Activated CD8-positive, alpha-beta memory T cell treated with anti-CD3 and anti-CD28 coated beads for 4 hours (primary cell): ENCODE measurements at places on chromosomes 13 and 19.

DNA sequence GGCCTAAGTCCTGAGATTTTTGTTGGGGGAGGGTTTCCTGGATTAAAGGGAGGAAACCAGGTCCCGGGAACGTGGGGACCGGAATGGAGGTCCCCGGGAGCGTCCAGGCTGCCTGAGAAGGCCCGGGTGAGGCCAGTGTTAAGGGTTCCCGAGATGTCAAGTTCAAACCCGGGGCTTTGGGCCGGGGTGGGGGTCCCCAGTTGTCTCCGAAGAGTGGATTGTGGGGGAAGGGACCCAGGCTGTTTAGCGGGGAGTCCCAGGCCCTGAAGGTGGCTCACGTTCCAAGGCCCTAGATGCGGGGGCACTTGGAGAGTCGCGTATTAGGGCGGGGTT, 262 bp downstream of the COX7A1 start:
- no peak for DNase-seq

DNA sequence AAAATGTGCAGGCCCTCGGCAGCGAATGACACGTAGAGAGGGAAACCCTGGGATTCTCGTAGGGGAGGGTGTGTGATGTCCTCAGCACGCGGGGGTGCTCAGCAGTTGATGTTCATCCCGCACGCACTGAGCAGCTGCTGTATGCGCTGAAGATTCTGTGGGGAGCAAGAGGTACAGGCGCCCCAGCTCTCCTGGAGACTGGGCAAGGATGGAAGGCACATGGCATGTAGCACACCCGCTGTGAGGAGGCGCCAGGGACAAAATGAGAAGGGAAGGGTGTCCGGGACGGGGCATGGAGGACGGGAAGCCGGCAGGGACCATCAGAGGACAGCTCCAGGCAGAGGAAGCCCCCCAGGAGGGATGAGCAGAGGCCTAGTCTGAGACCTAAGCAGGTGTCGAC, 15.4 kb downstream of the ATP11A start:
- no peak for DNase-seq

- no peak for DNase-seq
Measured at GRCh38 chr13:106534639-106535551, 567 bp downstream of the EFNB2 start.

GRCh38 chr13:42102961-42103865, 54.8 kb downstream of the DGKH start:
- no peak for DNase-seq

DNA sequence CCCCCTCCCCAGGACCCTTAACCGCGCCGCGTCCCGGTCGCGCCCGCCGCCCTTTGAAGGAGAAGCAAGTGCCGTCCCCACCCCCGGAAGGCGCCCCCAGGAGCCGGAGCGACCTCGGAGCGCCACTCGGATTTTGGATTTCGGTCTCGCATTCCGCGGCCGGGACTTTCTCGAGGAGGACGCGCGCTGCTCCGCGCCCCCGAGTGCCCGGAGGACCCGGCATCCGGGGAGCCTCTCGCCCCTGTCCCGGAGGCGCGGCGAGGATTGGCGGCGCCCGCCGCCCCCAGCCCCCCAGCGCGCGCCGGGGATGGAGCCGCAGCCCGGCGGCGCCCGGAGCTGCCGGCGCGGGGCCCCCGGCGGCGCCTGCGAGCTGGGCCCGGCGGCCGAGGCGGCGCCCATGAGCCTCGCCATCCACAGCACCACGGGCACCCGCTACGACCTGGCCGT, 1.6 kb downstream of the MIDN start:
- no peak for DNase-seq

DNA sequence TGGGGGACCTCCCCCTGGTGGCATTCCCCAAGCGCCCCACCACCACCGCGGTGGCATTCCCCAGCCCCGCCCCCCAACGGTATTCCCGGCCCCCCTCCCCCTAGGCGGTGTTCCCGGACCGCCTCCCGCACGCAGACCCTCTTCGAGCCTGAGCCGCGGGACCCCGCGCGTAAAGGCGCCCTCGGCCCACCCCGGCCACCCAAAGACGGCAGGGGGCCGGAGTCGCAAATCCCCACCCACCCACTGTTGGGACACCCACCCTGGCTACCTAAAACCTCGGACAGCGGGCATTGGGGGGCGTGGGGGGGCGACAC, 22.4 kb downstream of the OLFM2 start:
- no peak for DNase-seq

GRCh38 chr19:13573056-13573667, 66.9 kb upstream of the CACNA1A start:
- DNase-seq, result no peak

GRCh38 chr19:38877781-38878574, at the start of gene RINL:
RINL (minus strand) TSS chr19:38878275; CDS start chr19:38876742, 1,533 bp downstream.
- DNase-seq, result no peak

DNA sequence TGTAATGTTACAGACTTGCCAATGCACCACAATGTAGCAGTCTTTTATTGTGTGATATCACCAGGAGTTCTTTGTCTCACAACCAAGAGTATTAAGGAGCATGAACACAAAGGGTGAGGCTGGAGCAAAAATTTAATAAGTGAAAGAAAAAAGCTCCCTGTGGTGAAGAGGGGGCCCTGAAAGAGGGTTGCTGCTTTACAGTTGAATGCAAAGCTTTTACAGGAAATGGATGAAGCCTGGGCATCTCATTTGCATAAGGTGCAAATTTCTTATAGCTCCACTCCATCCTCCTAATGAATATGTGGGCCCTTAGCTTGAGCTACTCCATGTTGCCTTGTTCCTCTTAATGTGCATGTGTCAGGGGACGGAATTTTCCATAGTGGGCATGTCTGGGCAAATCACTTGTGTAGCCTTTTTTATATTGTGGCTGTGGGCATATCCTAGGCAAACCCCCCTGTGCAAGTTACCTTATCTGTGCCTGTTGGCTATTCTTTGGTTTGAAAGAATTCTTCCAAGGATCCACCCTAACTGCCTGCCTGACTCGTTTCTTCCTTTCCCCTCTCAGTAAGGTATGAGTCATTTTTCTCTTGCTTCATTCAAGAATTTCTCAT, 45.3 kb upstream of the TRPC4 start:
- no peak for DNase-seq

DNA sequence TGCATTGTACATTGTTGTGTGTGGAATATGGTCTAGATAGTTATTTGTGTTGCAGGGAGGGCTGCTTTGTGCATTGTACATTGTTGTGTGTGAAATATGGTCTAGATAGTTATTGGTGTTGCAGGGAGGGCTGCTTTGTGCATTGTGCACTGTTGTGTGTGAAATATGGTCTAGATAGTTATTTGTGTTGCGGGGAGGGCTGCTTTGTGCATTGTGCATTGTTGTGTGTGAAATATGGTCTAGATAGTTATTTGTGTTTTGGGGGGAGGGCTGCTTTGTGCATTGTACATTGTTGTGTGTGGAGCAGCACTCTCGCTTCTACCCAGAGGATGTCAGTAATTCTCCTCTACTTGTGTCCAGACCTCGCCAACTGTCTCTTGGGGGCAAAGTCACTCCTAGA, 36.3 kb upstream of the ZNF835 start:
- no peak for DNase-seq

DNA sequence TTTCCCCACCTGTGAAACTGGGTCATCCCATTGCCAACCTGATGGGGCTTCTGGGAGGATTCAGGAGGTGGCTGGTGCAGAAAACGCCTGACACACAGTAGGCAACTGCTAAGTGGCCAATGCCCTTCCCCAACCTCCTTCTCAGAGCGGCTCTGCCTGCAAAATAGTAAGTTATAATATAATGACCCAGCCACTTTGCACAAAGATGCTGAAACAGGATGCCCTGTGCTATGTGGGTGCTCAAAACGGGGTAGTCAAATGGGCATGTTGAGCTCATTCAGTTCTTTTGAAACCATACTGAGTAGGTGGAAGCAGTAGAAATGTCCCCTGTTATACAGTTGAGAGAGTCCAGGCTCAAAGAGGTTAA, 507 bp downstream of the MARCHF2 start:
- DNase-seq, result no peak

- no peak for DNase-seq
Measured at GRCh38 chr19:8113017-8113416, 36.4 kb downstream of the FBN3 start.

DNA sequence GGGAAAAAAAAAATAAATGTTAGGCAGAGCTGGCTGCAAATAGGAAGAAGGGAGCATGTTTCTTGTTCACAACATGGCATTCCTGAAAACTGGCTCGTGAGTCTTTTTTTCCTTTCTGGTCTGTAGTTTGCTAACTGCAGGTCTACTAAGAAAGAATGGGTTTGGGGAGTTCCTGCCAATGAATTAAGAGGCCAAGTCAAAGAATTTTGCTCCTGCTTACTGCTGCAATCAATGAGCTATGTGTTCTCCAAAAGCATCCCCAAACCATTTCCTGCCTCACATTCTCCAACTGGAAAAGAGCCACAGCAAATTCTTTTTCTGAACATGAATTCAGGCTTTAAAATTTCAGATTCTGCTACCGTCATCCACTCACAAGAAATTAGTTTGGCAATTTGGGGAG, 88.6 kb downstream of the DCT start:
- no peak for DNase-seq

DNA sequence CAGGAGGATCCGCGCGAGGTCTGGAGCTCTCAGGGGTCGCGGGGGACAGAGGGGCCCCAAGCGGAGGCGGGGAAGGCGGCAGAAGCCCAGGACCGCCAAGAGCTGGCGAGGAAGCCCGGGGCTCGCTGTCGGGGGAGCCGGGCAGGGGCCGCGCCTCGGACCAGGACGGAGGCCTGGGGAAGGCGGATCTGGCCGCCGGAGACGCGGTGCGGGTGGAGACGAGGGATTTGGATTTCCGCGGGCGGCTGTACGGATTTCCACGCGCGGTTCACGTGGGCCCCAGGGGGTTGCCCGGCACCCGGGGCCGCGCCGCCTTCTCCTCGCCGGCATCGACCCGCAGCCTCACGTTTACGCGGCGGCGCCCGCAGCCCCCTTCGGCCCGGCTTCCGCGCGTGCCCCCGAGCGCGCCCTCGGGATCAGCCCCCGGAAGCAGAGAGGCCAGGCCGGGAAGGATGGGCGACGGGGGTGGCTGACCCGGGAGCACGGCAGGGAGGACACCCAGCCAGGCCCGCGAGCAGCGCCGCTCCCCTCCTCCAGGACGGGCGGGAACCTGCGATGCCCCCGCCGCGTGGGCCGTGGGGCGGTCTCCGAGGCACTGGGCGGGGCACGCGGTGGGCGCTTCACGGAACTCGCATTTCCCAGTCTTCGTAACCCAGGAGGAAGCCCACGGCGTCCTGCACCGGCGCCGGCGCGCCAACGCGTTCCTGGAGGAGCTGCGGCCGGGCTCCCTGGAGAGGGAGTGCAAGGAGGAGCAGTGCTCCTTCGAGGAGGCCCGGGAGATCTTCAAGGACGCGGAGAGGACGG, 4.7 kb downstream of the F7 start:
- peak; percentile 22 for DNase-seq
